ENCODE measurements at places on chromosomes 16 and 17.

DNA sequence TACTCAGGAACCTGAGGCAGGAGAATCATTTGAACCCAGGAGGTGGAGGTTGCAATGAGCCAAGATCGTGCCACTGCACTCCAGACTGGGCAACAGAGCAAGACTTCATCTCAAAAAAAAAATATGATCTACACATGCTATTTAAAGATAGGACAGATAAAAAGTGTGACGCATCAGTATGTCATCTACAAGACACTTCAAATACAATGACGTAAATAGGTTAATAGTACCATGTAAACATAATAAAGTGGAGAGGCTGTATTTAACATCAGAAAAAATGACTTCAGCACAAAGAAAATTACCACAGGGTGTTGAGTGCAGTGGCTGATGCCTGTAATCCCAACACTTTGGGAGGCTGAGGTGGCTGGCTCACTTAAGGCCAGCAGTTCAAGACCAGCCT is 20.2 kb downstream of the ZNF778 start:
- no peak for DNase-seq

DNA sequence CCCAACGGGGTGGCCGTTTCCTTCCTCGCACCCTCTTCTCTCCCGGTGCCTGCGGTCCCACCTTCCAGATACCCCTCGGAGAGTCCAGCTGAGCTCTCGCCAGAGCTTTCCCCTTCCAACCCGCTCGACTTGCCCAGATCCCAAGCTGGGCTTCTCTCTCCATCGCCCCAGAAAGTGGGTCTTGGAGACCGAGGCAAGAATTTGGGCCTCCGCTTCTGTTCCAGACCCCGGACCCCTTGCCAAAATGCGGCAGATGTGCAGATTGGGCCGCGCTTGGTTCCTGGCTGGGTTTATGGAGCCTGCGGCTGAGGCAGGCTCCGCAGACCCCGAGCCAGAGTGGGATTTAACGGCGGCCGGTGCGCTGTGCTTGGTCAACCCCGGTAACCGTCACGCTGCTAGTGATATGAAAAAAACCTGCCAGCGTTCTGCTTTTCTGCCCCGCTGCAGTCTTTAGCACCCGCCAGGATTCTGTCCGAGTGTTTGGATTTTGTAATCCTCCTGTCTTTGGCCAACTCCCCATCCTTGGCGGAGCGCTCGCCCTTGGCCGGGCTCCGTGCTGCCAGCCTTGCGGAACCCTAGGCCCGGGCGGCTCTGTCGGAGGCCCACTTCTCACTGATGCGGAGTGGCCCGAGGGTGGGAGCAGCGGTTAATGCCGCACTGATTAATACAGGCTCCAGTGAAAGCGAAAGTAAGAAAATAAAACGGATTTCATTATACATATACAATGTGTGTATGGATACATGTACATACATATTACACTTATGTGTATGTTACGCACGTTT is 754 bp upstream of the SLFN11 start:
- peak; percentile 9 for DNase-seq

- no peak for DNase-seq
Measured at GRCh38 chr16:84416407-84417321, 48.3 kb downstream of the ATP2C2 start.

DNA sequence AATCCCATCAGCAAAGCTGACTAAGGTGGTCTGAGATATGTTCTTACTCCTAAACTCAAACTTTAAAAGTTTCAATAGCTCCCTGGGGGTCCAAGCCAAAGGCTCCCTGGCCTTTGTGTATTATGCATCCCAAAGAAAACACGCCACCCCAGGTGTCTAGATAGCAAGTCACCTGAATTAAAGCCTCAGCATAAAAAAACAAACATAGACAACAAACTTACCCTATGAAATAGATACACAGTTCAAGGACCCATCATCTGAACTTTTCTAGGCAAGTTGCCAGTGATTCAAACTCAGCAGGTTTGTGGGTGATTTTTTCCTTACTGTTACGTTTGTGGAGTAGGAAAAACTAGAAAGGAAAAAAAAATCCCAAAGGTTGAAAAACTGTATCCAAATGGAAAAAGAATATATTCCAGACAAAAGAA is 12.5 kb downstream of the CMTM3 start:
- no peak for DNase-seq

- no peak for DNase-seq
Measured at GRCh38 chr17:31877341-31877740, 18.3 kb upstream of the COPRS start.

DNA sequence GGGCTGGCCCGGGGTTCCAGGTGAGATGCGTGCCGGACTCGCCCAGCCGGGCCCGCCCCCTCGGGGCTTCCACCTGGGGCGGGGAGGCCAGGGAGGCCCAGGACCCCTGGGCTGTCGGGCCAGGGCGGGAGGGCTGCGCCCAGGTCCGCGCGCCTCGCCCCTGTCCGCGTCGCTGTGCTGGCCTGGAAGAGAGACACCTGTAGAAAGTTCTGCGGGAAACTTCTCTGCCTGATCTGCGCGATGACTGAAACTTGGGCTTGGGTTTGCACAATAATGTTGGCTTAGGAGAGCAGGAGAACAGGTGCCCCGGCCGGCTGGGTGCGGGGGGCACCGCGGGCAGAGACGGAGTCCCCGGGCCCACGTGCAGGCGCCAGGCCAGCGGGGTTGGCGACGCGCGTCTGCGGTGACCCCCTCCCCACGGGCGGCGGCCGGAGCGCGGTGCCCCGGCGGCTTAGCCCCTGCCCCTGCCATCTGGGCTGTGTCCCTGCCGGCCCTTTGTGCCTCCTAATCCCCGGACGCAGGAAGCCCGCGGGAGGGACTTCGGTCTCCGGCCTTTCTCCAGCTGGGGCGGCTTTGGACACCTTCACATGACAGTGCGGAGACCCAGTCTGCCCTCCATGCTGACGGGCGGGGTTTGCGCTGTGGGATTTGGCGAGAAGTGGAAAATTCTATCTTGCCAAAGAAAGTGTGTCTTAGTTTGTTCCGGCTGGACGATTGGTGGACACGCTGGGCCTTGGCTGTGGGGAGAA is 483 bp downstream of the LLGL2 start:
- no peak for DNase-seq

DNA sequence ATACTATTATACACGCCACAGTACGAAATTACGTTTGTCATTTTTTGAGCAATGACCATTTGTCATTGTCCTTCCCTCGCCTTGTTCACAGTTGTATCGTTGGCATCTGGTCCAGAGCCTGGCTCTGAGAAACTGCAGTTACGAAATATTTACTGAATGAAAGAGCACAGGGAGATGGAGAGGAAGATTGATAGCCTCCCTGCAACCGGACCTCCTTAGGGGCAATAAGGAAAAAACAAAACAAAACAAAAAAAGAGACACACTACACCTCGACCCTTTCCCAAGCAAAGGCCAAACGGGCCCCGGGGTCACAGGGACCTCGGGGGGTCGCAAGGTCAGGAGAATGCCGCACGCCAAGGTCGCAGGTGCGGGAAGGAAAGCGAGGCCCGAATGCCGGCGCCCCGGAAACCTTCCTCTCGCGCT is 857 bp downstream of the GOT2 start:
- no peak for DNase-seq

GRCh38 chr16:87380881-87381280 is 2.7 kb downstream of the FBXO31 start:
- DNase-seq: no peak

DNA sequence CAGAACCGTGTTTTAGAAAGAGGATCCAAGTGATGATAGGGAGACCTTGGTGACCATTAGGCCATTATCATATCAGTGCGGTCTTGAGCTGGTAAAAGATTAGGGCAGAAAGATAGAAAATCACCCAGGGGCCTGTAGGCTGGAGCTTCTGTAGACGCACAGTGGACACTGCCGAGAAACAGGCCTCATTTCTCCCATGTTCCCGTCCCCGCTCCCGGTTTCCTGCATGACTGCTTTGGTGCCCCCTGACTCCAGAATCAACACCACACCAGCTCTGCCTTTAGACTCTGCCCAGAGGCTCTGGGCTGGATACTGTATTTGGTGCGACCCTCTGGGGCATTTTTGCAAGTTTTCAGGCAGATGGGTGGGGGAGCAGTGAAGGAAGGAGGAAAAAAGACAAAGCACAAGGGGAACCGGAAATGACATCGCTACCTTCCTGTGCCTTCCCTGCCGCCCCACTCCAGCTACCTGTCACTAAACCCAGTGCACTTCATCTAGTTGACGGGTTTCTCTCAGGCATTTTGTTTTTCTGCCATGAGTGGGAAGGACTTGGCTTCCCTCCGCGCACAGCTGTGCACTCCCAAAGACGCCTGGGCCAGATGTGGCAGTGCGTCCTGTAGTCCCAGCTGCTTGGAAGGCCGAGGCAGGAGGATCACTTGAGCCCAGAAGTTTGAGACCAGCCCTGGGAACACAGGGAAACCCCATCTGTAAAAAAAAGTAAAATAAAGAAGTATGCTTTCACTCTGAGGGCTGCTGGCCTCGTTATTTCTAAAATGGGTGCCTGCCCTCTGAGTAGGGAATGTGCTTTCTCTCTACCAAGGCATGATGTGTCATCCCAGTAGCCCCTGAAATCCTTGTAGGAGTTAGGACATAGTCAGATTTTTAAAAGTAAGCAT is 214.1 kb downstream of the RPTOR start:
- no peak for DNase-seq

DNA sequence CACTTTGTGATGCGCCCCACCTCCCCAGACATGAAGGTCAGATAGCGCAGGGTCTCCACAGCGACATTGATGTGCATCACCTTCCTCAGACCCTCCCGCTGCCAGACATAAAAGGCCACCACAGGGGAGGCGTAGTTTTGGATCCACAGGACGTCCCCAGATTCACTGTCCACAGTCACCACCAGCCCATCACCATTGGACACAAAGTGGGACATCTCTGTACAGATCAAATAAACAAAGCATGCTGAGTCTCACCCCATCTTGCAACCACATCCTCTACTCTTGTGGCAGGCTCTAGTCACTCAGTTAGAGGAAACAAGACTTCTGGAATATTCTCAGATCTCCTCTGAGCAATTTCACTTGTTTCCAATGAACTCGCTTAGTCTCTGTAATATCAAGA is 46.3 kb upstream of the ICAM2 start:
- no peak for DNase-seq
